ENCODE measurements at places on chromosomes 2 and 18.
A peak's percentile ranks its signal among the peaks of the same experiment; 100 is the strongest.

DNA sequence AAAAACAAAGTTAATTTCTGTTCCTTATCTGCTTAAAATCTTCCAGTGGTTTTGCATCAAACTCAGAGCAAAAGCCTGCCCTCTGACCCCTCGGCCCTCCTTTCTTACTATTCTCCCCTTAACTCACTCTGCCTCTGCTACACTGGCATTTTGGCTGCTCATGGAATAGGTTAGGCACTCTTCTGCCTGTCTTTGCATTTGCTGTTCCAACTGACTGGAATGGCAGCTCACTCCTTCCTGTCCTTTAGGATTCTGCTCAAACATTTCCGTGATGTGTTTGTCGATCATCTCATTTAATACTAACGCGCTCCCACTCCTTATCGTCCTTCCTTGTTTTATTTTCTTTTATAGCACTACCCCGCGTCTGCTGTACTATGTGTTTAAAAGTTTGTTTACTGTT lies 815 bp downstream of the CEBPZ start:
- no peak for DNase-seq

DNA sequence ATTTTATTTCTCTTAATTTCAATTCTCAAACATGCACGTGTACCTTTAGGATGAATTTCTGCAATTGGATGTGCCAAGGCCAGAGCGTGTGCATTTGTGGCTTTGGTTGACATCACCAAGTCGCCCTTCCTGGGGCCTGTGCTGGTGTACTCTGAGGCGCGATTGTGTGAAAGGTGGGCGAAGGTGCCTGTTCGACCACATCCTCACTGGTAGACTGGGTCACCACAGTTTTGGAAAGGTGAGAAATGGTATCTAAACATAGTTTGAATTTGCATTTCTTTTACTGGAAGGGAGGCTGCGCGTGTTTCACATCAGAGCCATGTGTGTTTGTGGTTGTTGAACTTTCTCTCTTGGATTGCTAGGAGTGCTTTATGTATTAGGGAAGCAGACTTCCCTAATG lies 89.8 kb downstream of the LDLRAD4 start:
- DNase-seq = no peak

DNA sequence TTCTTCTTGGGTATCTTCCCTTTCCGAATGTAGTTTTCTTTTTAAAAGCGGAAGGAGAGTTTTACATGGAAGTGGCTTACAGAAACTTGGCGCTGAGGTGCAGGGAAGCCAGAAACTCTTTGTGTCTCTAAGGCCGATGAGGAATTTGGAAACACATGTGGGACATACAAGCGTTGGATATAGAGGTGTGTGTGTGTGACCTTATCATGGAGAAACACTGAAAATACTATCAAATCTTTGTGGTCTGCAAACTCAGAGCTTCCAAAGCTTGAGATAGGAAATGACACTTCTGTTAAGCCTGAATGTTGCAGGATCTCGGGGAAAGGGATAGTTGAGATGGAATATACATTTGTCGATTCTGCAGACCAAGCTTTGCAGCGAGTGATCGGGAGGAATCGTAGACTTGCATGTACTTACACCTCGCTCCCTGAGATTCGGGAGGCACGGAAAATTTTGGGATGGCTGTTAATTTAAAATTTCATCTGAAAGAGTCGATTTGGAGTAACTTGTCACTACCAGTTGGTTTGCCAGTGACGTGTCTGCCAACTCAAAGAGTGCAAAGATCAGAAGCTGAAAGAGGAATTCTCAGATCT lies 1.0 kb downstream of the NAB1 start:
- peak; percentile 30 for DNase-seq

GRCh38 chr2:15198051-15198450 lies 363.1 kb downstream of the NBAS start:
- DNase-seq = no peak

DNA sequence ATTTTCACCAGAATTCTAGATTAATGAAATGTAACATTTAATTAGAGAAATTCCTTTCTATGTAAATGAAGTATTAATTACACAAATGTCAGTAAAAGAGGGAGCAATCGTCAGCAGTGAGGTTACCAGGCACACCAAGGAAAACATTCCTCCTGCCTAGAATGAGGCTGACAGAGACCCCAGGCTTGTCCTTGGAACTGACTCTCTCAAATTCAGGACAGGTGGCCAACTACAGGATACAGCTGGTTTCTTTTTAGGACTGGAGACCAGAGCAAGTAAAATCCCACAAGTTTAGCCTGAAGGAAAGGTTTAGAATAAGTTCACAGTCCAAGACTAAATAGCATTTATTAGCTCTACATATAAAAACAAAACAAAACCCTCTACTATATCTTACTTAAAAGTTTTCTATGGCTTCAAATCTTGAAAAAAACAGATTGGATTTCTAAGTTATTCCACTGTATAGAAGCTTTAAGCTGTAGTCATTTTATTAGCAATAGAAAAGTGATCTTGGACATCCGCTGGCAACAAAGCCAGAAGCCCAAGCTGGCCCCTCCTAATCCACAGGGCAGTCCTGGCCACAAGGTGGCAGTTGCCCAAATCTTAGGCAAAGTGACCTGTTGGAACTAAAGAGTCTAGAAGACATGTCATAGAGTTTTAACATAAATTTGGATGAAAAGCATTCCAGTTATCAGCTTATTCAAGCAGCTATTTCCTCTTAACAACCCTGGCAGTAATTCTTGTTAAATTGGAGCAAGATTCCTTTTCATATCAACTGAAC lies 81.0 kb downstream of the SP3 start:
- DNase-seq = no peak

DNA sequence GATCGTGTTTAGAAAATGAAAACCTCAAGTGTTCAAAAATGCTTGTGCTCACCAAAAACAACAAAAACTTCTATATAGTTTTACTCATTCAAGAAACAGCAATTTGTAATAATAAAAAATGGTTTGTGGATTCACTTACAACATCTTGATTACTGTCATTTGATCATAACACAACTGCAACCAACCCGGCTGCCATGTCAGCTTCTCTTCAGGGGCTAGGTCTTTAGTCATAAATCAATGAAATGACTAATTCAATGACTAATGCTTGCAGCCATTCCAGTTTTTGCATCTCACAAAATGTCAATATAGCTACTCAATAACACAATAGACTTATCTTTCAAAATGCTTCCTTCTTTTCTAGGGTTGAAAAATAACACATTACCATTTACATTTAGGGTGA lies 128.0 kb downstream of the OLA1 start:
- no peak for DNase-seq

GRCh38 chr2:23069156-23069555 lies 315.8 kb upstream of the KLHL29 start:
- DNase-seq = no peak

GRCh38 chr2:8677646-8678592 lies 3.9 kb upstream of the ID2 start:
- DNase-seq = no peak

DNA sequence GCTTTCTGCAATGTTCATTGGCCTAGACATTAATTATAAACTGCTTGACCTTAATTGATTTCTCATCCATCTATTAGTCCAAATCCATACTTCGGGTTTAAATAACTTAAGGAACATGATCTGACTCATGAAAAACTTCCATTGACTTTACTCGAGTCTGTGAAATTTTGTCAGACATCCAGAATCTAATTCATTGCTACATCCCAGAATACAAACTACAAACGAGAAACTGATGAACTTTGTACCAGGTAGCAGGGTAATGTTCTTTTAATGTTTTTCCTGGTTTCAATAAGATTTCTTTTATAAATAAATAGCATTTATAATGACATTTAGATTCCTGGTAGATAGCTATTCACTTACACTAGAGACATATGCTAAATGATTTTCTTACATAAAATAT lies 36.0 kb upstream of the IKZF2 start:
- DNase-seq = no peak

DNA sequence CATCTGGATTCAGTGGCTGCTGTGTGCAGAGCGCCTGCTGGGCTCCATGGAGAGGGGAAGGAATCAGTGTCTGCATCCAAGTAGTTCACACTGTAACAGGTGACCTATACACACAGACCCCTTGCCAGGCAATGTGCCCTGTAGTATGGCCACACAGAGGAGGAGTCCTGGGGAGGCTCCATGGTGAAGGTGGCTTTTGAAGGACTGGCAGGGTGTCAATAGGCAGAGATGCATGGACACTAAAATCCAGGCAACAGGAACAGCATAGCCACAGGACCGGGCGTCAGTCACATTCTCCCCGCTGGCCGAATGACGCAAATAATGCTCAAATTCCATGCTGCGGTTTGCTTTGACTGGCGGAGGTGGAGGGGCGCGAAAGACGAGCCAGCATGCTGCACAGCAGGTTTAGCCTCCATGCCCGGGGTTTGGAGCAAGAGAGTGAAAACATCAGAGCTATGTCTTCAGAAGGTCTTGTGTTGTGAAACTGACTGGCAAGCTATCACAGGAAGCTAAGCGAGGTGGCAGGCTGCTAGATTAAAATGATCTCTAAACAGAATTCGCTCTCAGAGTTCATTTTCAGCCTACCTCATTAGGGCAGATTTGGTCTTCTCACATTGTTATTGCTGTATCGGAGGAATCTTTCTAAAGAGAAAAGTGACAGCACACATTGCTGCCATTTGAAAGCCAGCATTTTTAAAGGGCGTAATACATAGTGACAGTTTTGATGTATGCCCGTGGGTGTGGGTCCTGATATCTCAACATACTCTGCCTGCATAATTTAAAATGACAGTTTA lies 1.2 kb upstream of the CHMP1B start:
- DNase-seq = peak; percentile 4

DNA sequence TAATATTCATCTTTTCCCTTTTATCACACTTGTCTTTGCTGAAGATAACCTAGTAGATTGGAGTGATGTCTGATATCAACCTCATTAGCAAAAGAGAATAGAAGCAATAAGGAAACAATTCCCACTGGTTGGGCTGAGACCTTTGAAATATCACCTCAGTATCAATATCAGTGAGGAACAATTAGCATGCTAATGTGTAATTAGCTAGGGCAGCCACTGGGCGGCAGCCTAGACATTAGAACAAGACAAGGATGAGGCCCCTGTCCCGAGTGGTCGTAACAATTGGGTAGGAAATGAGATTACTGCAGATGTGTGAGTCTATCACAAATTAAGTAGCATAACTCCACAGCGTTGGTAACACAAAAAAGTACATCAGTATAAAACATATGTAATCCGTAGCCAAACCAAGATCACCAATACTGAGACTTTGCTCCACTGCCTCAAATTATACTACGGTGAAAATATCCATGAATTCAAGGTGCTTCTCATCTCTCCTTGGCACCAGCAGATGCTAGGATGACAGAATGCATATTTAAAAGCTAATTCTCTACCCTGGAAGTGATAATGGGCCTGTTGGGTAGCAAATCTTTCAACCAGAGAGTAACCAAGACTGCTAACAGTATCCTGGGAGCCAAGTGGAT lies 99.1 kb downstream of the ALPK2 start:
- DNase-seq = no peak
